ENCODE measurements at places on chromosomes 16 and 17. TPM values are rescaled to one million over a fixed set of nuclear protein-coding genes. Genes with fewer than 3 reads are reported as not detected.

The CSHL1 gene
- not detected for total RNA-seq

The SNX20 gene
- total RNA-seq, result 38.3 TPM

The AOC3 gene
- total RNA-seq, result 1.6 TPM

The CNTNAP4 gene
- total RNA-seq, result not detected

The NARF gene
- total RNA-seq, result 70.1 TPM

The MYH11 gene
- total RNA-seq, result not detected

The ZNF385C gene
- total RNA-seq, result 0.36 TPM

- H3K27me3 ChIP-seq, result no peaks in the 10 kb centered on the region
- H3K4me1 ChIP-seq, result no peaks in the 10 kb centered on the region
- no peak for DNase-seq
- H3K4me3 ChIP-seq, result no peak overlapping the region
- no peak overlapping the region for H3K27ac ChIP-seq
Measured at GRCh38 chr16:61362585-61362984, 673.7 kb downstream of the CDH8 start.

- H3K4me3 ChIP-seq, result no peak overlapping the region
- no peaks in the 10 kb centered on the region for H3K4me1 ChIP-seq
- no peaks in the 10 kb centered on the region for H3K36me3 ChIP-seq
Measured at GRCh38 chr17:11404431-11405276, 163.6 kb downstream of the SHISA6 start.

DNA sequence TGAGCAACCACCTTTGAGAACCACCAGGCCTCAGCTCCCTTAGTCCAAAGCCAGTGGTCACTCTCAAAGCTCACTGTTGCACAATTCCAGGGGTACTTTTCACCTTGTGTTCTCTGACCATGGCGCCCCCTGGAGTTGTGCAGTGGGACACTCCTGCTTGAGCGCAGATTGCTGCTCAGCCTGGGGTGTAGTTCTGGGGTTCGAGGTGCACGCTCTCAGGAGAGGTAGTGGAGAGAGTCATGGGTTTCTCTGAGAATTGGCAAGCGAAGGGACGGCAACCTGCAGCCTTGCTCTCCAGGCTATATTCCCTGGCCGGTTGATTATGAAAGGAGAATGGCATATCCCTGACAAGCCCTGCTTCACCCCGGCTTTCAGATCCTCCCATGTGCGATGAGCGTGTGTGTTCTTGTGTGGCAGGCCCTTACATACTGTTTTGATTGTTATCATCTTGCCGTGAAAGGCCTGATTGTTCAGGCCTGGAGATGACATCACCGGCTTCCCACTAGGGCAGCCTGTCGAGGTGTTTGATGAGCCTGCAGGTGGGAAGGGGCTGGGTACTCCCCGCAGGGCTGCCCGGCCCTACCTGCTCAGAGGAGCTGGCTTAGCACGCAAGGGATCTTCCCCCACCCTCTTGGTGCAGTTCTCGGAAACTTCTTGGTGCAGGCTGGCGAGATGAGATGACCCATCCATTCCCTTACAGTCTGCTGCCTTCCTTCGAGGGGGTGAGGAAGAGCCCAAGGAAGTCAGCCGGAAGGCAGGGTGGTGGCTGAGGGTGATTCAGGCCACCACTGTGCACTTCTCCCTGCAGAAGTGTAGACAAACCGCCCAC, 431.2 kb downstream of the SLC39A11 start:
- H3K4me1 ChIP-seq, result no peaks in the 10 kb centered on the region
- H3K27me3 ChIP-seq, result no peaks in the 10 kb centered on the region
- DNase-seq, result no peak
- no peak overlapping the region for H3K27ac ChIP-seq
- H3K4me3 ChIP-seq, result no peak overlapping the region

DNA sequence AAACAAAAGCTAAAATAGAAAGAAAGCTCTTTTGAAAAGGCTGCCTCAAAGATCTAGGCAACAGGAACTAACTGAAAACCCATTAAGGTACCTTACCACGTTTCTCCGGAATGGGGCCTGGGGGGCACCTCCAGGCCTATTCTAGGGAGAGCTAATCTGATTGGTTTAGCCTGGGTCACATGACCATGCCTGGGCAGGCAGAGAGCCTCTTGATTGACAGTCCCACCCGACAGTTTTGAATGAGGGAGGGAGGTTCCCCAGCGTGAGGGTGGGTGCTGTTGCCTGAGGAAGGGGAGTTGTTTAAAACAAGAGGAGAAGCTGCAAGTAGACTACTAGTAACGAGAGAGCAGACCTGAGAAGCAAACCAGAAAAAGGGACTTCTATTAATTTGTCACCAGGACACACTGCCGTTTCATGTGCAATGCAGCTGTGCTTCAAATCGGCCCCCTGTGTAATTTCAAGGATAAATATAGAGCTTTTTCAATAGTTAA, 143.4 kb upstream of the HS3ST2 start:
- DNase-seq, result no peak
- no peaks in the 10 kb centered on the region for H3K36me3 ChIP-seq
- H3K4me3 ChIP-seq, result no peak overlapping the region
- H3K27me3 ChIP-seq, result no peaks in the 10 kb centered on the region
- no peak overlapping the region for H3K27ac ChIP-seq

GRCh38 chr17:40735016-40735415, 20.1 kb downstream of the KRT25 start:
- H3K4me3 ChIP-seq, result no peak overlapping the region
- no peak overlapping the region for H3K27ac ChIP-seq
- H3K27me3 ChIP-seq, result peaks cover 28% of the 10 kb centered on the region

DNA sequence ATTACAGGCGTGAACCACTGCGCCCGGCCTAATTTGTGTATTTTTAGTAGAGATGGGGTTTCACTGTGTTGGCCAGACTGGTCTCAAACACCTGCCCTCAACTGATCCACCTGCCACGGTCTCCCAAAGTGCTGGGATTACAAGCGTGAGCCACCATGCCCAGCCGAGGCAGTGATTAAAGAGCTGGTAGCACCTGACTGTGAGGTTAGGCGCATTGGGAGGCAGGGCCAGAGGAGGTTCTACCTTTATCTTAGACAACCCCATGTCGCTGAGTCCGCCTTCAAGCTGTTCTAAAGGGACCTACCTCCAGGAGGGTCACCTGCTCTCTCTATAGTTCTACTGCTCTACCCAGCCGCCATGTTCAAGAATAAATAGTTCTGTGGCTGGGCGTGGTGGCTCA, 8.1 kb downstream of the RSL1D1 start:
- no peak for DNase-seq
- no peaks in the 10 kb centered on the region for H3K27me3 ChIP-seq
- H3K4me3 ChIP-seq, result no peak overlapping the region
- H3K4me1 ChIP-seq, result no peaks in the 10 kb centered on the region
